ENCODE measurements at places on chromosomes 1 and 21. TPM values are rescaled to one million over a fixed set of nuclear protein-coding genes. Genes with fewer than 3 reads are reported as not detected.

The TTLL10 gene
- total RNA-seq, result not detected

The NHLH2 gene
- not detected for total RNA-seq

DNA sequence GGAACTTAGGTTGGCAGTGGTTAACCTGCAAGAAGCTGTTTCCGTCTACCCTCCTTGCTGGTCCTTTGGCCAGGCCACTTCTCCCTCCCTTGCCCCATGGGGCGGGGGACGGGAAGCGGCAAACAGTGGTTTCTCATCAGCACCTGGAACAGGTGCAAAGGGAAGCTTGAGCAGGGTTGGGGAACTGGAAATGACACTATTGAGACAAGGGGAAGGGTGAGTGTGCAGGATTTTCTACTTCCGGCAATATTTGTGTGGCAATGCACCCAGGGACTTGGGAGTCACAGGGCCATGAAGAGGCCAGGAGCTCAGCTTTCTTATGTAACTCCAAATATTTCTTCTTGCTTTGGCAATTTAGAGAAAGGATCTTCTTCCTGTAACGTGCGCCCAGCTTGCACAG lies 29.0 kb upstream of the SARS1 start:
- no peak overlapping the region for H3K4me3 ChIP-seq
- no peak for DNase-seq
- no peaks in the 10 kb centered on the region for H3K27me3 ChIP-seq

DNA sequence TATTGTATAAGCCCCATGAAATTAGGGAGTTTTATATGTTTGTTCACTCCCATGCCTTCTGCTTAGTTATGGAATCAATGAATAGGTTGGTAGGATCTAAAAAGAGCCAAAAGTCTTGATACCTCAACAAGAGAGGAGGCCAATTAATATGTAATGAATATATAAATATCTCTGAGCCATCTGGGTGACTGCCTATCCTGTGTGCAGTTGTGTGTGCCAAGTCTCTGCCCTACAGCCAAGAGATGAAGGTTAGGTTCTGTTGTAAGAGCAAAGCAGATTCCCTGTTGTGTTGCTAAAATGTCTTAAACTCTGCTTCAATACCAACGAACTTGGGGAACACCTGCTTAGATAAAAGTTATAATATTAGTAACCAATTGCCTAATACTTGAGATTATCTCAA lies 61.8 kb upstream of the GORAB start:
- H3K36me3 ChIP-seq, result no peaks in the 10 kb centered on the region
- no peak overlapping the region for H3K27ac ChIP-seq
- no peak for DNase-seq
- H3K4me3 ChIP-seq, result no peak overlapping the region
- no peaks in the 10 kb centered on the region for H3K27me3 ChIP-seq

GRCh38 chr1:97451046-97451826 lies 469.6 kb downstream of the DPYD start:
- no peak overlapping the region for H3K27ac ChIP-seq
- H3K4me1 ChIP-seq, result no peaks in the 10 kb centered on the region
- no peak for DNase-seq
- no peaks in the 10 kb centered on the region for H3K36me3 ChIP-seq
- no peak overlapping the region for H3K4me3 ChIP-seq
- no peaks in the 10 kb centered on the region for H3K27me3 ChIP-seq

DNA sequence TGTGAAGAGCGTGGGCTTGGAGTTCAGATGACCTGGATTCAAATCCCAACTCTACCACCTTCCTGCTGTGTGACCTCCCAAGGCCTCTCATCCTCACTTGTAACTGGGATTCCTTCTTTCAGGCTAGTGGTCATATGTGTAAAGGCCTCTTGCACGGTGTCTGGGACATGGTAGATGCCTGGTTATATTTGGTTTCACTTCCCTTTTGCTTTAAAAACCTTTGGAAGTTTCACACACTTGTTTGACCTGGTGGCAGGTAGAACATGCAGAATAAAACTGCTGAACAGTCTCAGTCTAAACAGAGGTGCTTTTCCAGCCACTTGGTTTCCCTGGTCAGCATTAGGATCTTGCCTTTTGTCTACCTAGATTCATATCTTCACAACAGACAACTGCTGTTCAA lies 37.0 kb upstream of the RCAN3 start:
- DNase-seq, result no peak
- H3K27ac ChIP-seq, result no peak overlapping the region
- H3K4me3 ChIP-seq, result no peak overlapping the region
- no peaks in the 10 kb centered on the region for H3K27me3 ChIP-seq
- H3K36me3 ChIP-seq, result peaks cover 17% of the 10 kb centered on the region

- no peak overlapping the region for H3K4me3 ChIP-seq
- H3K27me3 ChIP-seq, result no peaks in the 10 kb centered on the region
- peaks cover 6% of the 10 kb centered on the region for H3K4me1 ChIP-seq
- no peaks in the 10 kb centered on the region for H3K36me3 ChIP-seq
- H3K27ac ChIP-seq, result no peak overlapping the region
- DNase-seq, result no peak
Measured at GRCh38 chr1:64540265-64540791, 70.4 kb downstream of the CACHD1 start.

DNA sequence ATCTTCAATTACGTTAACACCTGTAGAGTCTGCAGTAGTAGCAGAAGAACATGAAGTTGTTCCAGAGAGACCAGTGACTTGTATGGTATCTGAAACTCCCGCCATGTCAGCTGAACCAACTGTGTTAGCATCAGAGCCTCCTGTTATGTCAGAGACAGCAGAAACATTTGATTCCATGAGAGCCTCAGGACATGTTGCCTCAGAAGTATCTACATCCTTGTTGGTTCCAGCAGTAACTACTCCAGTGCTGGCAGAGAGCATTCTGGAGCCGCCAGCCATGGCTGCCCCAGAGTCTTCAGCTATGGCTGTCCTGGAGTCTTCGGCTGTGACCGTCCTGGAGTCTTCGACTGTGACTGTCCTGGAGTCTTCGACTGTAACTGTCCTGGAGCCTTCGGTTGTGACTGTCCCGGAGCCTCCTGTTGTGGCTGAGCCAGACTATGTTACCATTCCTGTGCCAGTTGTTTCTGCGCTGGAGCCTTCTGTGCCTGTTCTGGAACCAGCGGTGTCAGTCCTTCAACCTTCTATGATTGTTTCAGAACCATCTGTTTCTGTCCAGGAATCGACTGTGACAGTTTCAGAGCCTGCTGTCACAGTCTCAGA lies 10.3 kb downstream of the SON start:
- H3K27me3 ChIP-seq, result no peaks in the 10 kb centered on the region
- H3K4me3 ChIP-seq, result no peak overlapping the region
- no peak overlapping the region for H3K27ac ChIP-seq
- peaks cover 68% of the 10 kb centered on the region for H3K36me3 ChIP-seq

- DNase-seq, result no peak
- no peak overlapping the region for H3K4me3 ChIP-seq
- H3K4me1 ChIP-seq, result 0 out of 2 replicates have a peak, but pooled peaks cover 2% of the 10 kb centered on the region
- no peak overlapping the region for H3K27ac ChIP-seq
- no peaks in the 10 kb centered on the region for H3K27me3 ChIP-seq
Measured at GRCh38 chr21:15601390-15601789, 128.4 kb upstream of the USP25 start.

All from IMR-90 (cell line).